Activated naive CD8-positive, alpha-beta T cell treated with anti-CD3 and anti-CD28 coated beads, Interleukin-2, amount 50 U/mL, for 16 hours (primary cell): ENCODE measurements at places on chromosomes 1 and 21.

GRCh38 chr1:8019229-8019620 is 6.9 kb downstream of the ERRFI1 start:
- no peak for DNase-seq

DNA sequence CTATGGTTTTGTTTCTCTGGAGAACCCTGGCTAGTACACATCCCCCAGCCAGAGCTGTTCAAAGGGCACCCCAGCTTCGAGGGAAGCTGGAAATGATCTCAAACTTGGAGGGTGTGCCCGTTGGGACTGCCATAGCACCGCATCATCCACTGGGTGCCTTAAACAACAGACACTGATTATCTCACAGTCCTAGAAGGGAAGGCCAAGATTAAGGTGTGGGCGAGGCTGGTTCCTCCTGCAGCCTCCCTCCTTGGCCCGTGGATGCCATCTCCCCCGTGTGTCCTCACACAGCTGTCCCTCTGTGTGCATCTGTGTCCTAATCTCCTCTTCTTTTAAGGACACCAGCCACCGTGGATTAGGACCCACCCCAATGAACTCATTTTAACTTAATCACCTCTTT is 4.2 kb upstream of the IBA57 start:
- DNase-seq = no peak

GRCh38 chr1:211326140-211326527 is 499 bp upstream of the TRAF5 start:
- DNase-seq = no peak

DNA sequence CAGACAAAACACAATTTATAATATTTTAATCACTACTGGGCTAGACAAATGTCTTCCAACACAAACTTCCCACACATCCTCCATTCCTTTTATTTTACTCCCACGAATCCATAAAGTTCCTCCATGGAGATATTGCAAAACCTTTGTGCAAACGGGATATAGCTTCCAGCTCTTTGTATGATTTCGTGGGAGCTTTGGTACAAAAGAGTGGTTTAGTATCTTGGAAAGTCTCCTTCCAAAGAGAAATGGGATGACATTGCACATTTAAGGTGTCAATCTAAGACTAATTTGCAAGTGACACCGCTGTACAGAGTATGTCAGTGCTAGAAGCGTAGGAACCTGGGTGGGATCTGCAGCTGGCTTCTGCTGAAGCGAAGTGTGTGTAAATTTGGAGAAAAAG is 455.2 kb upstream of the RUNX1 start:
- DNase-seq = no peak

GRCh38 chr1:109776911-109777310 is 13.2 kb upstream of the EPS8L3 start:
- DNase-seq = peak; percentile 35

- no peak for DNase-seq
Observed at GRCh38 chr21:27339902-27340301, 373.0 kb upstream of the ADAMTS5 start.

DNA sequence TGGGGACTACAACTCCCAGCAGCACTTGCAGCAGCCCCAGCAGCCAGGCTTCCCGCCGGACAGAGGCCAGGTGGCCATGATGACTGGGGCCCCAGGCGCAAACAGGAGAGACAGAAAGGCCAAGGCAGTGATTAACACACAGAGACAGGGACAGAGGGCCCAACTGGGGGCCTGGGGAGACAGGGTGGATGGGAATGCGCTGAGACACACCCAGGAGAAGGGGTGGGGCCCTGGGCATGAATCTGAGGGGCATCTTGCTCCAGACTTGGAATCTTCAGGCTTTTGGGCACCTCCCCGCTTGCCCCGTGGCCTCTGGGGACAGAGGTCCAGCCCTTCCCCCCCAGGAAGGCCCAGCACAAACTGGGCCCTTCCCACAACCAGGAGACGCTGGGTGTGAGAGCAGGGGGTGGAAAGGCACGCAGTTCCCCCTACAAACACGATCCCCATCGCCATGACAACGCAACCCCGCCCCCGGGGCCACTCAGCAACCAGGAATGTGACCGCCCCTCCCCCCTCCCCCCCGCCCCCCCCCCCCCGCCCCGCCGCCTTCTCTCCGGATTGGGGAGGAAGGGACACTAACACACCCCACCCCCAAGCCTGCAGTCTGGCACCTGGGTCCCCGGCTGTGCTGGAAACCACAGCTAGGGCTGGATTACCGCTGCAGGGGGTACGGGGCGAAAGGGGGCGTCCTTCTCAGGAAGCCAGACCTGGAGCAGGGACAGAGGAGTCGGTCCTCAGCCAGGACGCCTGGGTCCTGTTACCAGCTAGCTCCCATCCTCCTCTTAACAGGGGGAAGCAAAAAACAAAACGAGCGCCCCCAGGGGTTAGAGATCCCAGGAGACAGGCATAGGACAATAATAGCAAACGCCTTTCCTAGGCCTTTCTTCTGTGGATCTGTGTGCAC is 4.5 kb downstream of the HDGF start:
- DNase-seq = no peak

GRCh38 chr1:65830306-65830705 is 37.6 kb downstream of the PDE4B start:
- no peak for DNase-seq

GRCh38 chr1:43885279-43885801 is 48.3 kb upstream of the ARTN start:
- no peak for DNase-seq

DNA sequence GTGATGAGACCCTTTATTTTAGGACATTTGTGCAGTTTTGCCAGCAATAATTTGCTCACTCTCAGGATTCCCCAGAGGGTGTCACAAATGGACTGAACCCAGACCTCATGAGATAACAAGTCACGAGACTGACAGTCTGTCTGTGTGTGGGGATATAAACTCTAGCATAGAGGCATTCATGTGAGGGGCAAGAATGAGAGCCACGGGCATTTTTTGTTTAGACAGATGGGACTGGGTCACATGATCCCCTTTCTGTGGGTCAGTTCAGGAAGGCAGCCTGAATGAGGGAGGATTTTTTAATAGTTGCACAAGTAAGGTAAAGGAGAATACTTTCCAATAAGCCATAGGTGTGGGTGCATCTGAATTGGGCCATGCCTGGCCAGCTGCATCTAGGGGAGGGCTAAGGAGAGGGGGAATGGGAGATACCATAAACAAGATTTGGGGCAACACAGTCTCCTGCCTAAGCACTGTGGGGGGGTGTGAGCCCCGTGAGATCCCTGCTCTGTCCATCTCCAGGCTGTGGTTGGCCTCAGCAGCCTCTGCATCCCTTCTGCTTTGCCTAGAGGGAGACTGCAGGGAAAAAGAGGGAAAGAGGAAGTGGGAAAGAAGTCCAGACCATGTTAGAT is 66.6 kb downstream of the NAV1 start:
- no peak for DNase-seq

DNA sequence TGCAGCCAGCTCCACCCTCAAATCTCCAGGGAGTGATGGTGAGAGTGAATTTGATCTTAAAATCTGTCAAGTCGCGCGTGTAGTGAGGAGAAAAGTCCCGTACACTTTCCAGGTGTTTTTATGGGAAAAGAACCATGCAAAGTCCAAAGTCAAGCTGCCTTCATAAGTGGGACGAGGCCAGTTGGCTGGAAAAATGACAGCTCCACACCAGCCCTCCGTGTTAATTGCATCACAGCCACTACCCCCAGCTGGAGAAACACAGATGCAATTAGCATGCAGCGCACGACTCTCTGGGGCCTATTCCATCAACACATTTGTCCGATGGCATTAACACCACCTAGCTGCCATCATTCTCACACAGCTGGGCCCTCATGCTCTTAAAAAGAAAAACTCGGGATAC is 68.4 kb downstream of the KLHDC7A start:
- DNase-seq = no peak

DNA sequence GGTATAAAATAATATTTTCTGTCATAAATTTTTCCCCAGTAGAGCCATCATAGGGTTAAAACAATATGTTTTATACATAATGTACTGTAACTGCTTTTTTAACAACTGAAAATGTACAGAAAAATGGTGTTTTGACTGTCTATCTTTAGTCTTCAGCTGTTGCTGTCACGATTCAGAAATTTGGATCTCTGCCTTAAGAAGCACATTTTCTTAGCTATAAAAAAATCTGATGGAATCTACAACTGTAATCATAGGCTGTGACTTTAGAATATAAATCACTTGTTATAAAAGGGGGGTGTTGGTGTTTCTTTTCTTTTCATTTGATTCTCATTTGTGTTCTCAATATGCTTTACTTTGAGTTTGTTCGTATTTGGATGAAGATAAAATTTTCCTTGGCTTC is 187.5 kb downstream of the PDE4B start:
- no peak for DNase-seq

DNA sequence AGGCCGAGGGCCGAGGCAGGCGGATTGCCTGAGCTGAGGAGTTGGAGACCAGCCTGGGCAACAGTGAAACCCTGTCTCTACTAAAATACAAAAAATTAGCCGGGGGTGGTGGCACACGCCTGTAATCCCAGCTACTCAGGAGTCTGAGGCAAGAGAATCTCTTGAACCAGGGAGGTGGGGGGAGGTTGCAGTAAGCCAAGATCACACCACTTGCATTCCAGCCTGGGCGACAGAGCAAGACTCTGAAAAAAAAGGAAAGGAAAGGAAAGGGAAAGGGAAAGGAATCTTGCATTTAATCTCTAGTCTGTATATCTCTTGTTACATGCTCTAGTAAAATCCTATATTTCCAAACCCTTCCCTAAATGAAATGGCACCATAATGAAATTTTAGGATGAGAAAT is 328.3 kb upstream of the ADGRL2 start:
- DNase-seq = no peak

DNA sequence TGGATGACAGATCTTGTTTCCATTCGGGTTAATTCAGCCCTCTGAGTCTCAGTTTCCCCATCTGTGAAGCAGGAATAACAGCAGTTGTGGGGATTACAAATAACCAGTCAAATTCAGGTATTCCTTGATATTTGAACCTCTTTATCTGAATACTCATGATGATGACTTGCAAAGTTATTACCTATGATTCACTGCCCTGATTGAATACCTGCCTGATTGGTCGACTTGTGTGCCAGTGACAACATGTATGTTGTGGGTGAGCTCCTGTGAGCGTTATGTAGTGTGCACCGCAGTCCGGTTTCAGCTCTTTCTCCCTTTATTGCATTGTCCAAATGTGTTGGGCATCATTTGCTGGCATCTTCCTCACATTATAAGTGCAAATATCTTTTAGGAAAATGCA is 9.5 kb upstream of the TMEM61 start:
- no peak for DNase-seq

DNA sequence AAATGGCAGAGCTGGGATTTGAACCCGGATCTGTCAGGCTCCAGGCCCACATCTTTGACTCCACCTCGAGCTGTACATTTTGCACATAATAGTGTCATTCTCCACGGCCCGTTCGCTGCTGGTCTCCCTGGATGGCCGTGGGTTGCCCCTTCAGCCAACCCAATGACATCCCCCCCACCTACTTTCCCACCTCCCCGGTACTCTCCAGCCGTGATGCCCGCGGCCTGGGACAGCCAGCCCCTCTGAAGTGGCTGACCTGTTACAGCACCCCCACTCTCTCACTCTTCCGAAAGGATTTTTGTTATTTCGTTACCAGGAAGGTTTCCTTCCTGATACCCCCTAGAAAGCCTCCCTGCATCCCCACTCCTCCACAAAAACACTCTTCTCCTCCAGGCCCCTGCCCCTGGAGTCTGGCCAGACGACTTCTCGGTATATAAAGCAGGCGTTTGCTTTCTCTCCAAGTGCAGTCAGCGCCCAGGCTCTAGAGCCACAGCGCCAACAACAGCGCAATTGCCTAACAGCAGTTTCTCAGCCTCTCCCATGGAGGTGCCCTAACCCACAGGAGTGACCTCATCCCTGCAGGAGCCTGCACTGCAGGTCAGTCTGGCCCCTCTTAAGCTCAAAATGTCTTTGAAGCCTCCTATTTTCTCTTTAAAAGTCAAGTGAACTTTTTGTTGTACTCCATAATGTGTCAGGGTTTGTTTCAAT is 14.5 kb upstream of the GJB5 start:
- DNase-seq = no peak

DNA sequence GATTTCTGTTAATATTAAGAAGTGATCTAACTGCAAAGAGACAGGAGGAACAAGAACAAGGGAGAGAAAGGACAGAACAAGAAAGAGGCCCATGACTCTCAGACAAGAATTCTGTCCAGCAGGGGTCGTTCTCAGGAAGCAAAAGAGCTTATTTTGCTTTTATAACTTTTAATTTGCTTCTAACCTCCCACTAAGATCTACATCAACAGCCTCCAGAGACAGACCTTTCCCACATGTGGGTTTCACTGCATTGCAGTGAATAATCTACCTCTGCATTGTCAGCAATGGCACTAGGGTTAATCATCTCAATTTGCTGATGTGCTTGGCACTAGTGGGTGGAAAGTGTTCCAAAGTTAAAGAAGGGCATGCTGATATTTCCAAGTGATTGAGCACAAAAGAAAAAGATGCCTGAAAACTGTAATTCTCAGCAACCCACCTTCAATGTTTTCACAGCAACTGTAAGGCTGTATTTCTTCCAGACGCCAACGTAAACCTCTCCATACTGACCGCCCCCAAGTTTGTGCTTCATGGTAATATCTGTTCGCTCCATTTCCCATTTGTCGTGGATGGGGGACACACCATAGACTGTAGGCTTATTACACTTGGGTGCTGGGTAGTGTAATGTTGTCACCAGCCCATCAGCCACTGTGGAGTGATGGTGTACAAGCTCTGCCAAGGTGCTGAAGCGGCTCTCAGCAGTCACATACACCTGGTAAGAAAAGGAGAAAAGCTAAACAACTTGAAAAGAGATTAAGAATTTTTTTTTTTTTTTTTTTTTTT is 39.5 kb downstream of the TOR3A start:
- no peak for DNase-seq

DNA sequence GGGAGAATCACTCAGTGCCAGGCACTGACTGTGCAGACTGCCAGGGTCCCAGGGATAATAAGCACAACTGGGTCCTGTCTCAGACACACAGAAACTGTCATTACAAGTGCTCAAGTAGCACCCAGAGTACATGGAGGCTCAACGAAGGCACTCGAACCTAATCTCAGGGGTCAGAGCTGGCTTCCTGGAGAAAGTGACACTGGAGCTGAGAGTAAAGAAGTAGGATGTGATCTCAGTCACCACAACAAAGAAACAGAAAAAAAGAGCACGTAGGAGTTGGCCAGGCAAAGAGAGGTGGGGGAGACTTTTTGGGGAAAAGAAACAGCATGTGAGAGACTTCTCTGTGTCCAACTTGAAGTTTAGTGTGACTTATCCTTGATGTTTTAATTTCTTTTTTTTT is 1.3 kb downstream of the CATSPER4 start:
- no peak for DNase-seq

DNA sequence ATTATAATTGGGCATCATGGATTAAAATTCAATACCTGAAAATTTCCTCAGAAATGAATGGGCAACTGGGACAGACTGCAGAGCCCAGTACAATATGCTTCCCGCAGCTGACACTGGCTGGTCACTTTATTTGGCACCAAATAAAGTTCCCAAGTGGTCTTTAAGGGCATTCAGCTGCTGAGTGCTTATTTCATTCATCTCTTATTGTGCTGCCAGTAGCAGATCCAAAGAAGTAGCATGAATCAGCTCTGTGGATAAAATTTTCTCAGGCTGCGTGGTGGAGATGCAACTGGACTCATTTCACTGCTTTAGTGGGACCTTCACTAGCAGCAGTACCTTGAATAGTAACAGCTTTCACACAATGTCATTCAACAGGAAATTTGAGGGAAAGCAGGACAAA is 226.3 kb upstream of the ADGRL2 start:
- no peak for DNase-seq

GRCh38 chr1:180632326-180633056 is 669 bp downstream of the XPR1 start:
- DNase-seq = peak; percentile 10
